ENCODE measurements at places on chromosomes 3 and 15.

- no peak for DNase-seq
These were observed 633.1 kb downstream of the ZPLD1 start for GRCh38 chr3:103067963-103068362.

GRCh38 chr15:67134871-67135492 is 69.6 kb downstream of the SMAD3 start:
- no peak for DNase-seq

DNA sequence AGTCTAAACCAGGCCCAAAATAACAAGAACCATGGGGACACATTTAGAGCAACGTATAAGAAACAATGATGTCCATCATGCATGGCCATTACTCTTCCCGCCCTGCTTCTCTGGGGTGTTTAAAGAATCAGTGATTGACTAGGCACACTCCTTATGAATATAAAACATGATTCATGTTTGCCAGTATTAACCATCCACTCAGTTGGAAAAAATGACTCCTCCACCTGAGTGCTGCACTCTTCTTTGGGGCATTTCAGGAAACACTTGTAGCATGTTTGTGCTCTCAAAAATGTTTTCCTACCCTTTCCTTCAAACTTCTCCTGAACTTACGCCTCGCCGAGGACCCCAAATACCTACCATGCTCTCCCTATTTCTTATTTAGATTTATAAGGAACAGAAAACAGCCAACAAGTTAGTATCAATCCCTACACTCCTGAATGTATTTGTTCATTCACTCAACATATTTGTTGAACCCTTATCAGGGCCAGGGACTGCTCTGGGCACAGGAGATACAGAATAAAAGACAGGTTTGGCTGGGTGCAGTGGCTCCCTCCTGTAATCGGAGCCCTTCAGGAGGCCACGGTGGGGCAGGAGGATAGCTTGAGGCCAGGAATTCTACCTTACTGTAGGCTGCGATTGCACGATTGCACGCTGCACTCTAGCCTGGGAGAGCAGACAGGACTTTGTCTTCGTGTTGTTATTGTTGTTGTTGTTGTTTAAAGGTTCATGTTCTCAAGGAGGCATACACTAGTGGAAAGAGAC is 137.0 kb downstream of the TMCO5A start:
- DNase-seq, result no peak

DNA sequence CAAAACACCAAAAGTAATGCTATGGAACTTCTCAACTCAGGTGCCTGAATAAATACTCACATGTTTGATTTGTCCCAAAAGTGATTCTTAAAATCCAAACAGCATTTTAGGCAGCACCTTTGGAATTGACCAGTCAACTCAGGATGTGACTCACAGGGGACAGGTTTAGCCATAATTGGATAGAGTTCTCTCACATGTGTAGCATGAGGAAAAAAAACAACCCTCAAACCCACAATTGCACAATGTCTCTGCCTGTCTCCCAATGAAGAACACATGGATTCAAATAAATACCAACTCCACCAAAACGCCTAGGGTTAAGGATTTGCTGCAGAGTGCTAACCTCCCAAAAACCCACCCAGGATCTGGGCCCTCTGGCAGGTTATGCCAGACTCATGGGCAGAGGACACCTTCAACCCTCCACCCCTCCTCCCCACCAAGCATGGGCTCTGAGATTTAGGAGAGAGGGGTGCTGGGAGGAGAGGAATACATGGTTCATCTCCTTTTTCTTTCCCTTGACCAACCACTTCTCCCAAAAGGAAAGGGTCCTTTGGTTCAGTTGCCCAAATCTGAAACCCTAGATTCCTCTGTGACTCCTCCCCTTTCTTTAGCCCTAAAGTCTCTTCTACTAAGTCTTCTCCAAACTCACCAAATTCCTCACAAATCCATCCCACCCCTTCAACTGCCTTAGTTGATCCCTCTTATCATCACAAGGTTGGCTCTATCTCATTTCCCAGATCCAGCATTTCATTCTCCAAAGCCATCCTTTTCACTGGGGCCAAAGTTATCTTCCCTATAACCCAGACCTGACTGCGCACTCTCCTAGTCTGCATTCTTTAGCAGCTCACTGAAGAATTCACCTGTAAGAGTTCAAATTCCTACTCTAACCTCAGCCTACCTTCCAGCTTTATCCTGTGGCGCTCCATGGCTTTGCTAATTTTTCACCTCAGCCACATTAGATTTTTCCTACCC is 7.7 kb downstream of the RYK start:
- DNase-seq, result peak; percentile 90

- DNase-seq, result no peak
These were observed 91.5 kb downstream of the STT3B start for GRCh38 chr3:31624083-31624709.

GRCh38 chr3:128881576-128881975 is 2.2 kb downstream of the ACAD9 start:
- DNase-seq, result no peak

DNA sequence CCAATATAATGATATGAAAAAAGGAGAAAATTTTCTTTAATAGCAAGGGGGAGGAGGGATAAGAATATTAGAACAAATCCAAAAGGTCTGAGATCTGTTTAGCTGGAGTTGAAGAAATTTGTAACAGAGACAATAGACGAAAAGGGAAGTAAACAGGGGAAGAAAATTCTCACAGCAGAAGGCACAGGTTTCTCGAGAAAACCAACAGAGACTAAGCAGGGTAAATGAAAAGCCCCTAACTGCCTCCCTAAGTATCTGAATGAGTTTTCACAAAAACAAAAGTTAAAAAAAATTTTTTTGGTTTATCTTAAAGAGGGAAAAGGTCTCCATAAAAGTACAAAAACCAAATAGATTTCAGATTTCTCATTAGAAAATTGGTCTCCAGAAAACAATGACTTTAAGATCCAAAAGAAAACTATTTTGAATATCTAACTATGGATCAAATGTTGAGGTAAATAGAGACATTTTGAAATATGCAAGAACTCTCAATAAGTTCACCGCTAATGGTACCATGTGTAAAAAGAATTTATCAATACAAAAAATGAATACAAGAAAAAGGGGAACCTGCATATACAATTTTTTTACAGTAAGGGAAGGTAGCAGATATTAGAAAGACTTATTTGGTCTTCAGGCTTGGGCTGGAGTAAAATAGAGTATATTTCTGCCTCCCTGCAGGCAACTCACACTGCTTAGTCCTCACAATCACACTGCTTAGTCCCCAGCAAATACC is 23.9 kb upstream of the NEK10 start:
- DNase-seq, result no peak

DNA sequence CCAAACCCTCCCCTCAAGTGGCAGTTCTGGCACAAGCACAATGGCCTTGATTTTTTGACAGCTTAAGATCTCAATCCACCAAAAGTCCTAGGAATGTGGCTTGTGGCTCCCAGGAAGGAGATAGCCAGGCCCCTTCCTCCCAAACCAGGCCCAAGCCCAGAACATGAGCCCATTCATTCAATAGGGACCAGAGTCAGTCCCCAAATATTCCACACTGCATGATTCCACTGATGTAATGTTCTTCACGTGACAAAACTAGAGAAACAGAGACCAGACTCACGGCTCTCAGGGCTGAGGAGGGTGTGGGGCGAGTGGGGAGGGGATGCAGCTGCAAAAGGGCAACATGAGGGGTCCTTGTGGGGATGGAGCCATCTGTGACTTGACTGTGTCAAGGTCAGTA is 25.5 kb downstream of the ABTB1 start:
- peak; percentile 27 for DNase-seq

- no peak for DNase-seq
These were observed 171.2 kb downstream of the ADAMTS17 start for GRCh38 chr15:100170291-100171210.

- peak; percentile 69 for DNase-seq
These were observed 450.8 kb upstream of the NAALADL2 start for GRCh38 chr3:174408310-174408709.

DNA sequence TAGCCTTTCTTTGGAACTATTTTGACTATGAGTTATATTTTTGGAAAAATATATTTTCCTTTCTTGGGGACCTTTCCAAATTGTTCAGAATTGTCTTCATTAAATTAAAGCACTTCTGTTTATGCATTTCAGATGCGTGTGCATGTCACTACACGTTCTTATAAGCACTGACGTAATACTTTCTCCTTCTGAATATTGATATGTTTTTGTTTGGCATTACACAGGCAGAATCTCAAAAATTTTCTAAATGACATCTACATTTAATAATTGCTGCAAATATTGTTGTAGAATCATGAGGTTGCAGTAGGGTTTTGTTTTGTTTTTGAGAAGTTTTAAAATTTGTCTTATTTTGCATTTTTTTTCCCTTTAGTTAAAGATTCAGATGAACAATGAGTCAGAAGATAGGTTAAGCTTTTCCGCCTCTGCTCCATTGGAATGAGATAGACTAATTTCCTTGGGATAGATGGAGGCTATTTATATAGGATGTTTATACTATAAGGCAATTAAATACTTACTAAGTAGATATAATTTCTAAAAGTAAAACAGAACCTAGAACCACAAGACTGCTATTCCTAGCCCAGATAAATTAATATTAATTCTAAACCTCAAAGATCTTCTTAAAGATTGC is 110.8 kb downstream of the MBNL1 start:
- DNase-seq, result peak; percentile 58

- no peak for DNase-seq
These were observed 17.4 kb upstream of the SYNM start for GRCh38 chr15:99087405-99087943.

GRCh38 chr3:23865595-23866396 is 51.0 kb downstream of the NKIRAS1 start:
- DNase-seq, result peak; percentile 77

DNA sequence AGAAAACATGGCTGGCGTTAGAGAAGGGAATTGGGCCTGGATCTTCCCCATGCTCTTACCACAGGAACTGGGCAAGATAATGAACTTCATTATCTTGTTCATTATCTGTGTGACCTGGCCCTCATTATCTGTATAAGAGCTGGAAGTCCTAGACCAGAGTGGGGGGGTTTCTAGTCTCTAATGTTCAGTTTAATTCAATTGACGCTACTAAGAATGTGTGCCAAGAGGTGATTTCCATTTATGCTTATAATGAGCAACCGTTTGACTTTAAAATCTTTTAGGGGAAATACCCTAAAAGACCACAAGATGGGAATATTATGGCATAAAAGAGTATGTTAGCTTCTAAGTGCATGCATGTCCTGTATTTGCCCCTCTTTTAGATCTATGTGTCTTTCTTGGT is 59.1 kb upstream of the CSTA start:
- DNase-seq, result no peak

- no peak for DNase-seq
These were observed 3.4 kb upstream of the CCNL1 start for GRCh38 chr3:157163217-157163953.

GRCh38 chr15:36161771-36162212 is 417.6 kb upstream of the CDIN1 start:
- peak; percentile 74 for DNase-seq

DNA sequence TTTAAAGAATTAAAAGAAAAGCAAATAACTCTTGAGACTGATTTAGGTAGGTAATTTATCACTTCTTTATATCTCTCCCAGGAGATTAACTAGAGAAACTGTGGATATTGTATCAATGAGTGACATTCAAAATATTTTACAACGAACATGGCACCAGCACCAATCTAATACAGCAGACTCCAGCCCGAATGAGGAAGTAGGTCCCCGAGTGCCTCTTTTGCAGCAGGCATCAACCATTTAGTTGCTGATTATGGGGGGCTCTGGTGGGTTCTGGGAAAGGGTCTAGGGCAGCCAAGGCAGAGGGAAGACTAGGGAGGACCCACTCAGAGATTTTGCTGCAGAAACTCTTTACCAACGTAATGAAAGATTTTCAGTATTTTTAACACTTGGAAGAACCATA is 31.7 kb upstream of the TTC14 start:
- no peak for DNase-seq

- DNase-seq, result no peak
These were observed 42.2 kb downstream of the SYN2 start for GRCh38 chr3:12046406-12046805.

GRCh38 chr3:141728355-141728892 is 9.7 kb upstream of the RNF7 start:
- DNase-seq, result no peak

GRCh38 chr3:156142702-156143101 is 22.3 kb downstream of the KCNAB1 start:
- DNase-seq, result peak; percentile 71

DNA sequence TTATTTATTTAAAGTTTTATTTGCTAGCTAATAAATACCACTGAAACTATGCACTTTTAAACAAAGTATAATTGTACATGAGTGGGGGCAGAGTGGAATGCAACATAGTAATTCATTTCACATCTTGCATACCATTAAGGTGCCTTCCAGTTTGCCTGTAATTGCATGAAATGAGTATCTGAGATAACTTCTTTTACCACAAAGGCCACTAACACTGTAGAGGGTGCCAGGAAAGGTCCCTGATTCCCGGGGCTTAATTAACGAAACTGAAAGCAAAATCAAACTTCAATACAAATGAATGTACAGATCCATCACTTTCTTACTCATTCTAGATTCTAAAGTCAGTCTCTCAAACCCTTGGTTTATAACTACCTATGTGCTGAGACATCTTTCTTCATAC is 2.1 kb downstream of the CD47 start:
- DNase-seq, result peak; percentile 65

DNA sequence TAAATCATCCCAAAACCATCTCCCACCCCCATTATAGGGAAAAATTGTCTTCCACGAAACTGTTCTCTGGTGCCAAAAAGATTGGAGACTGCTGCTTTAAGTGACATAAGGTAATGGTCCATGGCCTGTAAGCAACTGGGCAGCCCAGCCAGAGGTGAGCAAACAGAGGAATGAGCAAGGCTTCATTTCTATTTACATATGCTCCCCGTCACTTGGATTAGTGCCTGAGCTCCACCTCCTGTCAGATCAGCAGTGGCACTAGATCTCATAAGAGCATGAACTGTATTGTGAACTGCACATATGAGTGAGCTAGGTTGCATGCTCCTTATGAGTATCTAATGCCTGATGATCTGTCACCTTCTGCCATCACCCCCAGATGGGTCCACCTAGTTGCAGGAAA is 1159.8 kb upstream of the ALCAM start:
- no peak for DNase-seq

DNA sequence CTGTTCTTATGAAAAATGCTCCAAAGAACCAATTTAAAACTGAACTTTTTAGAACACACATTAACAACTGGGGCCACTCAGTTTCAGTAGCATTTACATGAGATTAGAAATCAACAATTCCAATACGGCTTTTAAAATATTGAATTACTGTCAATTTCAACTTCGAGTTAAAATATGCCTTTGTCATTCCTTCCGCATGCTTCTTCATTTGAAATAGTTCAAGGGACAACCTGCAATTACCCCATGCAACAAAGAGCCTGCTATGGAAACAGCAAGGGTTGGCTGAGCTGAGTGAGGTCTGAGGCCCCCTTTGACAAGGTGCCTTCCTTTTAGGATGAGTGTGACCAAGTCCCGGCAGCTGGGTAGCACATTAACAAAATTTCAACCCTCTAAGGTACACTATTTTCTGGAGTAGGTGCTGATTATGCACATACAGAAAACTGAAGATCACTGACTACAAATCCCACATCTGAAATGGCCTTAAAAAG is 11.6 kb downstream of the PDCD10 start:
- no peak for DNase-seq

DNA sequence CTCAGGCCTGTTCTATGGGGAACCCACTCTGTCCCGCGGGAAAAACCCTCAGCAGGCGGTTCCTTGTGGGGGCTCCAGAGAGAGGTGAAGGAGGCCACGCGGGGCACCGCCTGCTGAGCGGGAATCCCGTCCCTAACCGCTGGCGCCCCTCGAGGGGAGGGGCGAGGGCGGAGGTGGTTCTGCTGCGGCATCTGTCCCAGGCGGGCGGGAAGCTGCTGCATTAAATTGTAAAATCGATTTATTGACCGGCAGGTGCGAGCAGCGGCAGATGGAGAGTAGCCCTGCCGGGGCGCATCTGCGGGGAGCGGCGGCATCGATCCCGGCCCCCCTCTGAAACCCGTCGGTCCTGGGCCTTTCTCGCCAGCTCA is 3.7 kb upstream of the DLL4 start:
- no peak for DNase-seq
